ENCODE measurements at places on chromosomes 5 and 9.

DNA sequence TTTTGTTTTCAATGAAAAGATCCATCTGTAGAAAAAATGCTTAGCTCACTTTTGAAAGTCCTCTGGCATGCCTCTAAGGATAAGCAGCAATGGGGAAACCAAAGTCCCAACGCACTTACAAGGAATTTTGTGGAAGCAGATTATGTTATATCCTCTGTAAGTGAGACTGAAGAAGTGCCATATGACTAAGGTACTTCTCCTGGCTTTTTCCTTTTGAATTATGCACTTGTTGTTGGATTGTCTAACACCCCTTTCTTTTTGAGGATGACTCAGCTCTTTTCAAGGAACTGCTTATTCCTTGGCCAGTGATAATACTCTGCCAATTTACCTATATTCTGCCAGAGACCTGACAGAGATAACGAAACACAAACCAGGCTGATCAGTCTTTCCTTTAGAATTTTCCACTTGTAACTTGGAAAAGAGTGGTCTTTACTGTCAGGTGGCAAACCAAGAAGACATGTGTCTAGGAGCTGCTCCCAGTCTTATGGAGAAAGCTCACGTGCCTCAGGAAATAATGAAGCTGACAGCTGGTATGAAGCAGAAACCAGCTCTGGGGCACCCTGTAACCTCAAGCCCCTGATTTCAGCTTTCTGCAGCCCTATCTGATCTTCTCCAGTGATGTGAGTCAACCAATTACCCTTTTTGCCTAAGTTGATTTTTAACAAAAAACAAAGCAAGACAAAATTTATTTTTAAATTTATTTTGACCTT lies 290.8 kb upstream of the FBXL7 start:
- DNase-seq = no peak

DNA sequence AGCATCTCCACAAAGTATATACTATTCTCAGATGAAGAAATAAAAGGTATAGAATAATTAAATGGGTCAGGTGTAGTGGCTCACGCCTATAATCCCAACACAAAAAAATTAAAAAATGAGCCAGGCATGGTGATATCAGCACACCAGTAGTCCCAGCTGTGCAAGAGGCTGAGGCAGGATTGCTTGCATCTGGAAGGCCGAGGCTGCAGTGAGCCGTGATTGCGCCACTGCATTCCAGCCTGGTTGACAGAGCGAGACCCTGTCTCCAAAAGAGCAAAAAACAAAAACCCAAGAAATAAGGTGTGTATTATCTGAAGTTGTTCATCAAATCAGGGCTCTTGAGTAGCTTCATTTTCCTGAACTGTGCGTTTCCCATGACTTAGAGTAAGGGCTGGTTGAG lies 83.2 kb upstream of the MYO10 start:
- DNase-seq = no peak

DNA sequence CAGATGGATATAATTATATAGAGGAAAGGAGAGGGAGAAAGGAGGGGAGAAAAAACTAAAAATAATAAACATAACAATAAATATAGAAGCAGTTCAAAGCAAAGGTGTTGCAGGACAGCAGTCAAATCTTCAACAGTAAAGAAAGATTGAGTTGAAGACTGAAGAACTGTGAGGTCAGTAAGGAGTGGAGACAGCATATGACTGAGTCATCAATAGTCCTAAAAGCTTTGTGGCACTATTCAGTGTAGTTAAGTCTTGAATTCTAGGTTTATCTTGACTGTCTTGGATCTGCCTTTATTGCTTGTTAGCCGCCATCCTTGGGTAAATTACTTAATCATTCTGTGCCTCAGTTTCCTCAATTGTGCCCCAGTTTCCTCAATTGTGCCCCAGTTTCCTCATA lies 137.0 kb downstream of the MRPS30 start:
- no peak for DNase-seq

GRCh38 chr9:116933251-116933650 lies 246.1 kb downstream of the TRIM32 start:
- DNase-seq = no peak

DNA sequence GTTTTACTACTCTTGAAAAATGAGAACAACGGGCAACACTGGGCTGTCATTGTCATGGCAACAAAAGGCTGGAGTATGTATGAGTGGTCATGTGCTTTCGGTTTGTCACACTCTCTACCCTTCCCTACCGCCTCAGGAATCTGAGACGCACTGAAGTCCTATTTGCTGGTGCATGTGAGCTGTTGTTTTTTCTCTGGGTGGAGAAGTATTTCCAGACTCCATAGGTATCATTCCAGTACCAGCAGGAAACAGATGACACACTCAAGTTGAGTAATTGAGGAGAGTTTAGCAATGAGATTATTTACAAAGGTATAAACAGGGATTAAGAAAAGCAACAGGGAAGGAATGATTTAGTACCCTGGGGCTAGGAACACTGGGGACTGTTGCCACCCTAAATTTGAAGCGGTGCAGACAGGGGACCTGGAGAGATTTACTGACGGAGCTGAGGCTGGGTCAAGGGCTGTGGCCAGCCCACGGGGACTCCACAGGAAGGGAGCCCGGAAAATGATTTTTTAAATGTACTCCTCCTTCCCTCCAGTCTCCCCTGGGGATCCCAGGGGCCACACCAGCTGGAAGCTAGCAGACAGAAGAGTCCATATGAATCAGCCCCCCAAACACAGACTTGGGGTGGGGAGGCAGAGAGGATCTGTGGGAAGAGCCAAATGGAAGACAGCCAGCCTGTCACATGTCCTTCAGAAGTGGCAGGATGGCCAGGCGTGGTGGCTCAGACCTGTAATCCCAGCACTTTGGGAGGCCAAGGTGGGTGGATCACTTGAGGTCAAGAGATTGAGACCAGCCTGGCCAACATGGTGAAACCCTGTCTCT lies 13.2 kb upstream of the ZBTB43 start:
- DNase-seq = no peak

DNA sequence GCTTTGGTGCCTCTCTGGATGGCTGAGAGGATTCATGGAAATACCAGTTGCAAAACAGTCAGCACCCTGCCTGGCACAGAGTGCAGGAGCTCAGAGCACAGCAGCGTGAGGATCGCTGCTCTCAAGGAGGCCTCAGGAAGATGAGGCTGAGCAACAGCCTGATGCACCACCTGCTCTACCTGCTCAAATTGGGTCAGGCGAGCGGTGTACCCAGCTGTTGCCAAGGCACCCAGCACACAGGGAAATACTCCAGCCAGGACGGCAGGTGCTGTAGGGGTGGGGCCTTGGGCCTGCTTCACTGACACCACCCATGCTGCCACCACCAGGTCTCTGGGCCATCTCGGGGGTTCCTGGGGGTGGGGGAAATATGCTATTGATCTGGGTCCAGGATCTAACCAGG lies 4.3 kb downstream of the EEIG1 start:
- no peak for DNase-seq

DNA sequence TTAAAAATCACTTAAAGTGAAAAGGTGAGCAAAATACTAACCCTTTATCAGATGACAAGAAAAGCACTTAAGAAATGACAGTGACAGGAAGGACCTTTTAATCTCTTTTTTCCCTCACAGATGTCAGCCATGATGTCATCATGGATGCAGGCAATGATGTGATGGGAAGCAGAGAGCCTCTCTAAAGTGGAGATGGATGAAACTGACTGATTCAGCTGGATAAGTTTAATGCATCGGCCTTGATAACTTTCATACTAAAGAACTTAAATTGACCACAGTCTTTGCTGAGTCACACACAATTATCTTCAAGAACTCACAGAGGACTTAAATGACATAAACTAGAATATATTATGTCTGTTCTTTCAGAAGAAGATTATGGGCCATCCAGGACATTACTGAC lies 153.2 kb upstream of the FGF10 start:
- DNase-seq = no peak

DNA sequence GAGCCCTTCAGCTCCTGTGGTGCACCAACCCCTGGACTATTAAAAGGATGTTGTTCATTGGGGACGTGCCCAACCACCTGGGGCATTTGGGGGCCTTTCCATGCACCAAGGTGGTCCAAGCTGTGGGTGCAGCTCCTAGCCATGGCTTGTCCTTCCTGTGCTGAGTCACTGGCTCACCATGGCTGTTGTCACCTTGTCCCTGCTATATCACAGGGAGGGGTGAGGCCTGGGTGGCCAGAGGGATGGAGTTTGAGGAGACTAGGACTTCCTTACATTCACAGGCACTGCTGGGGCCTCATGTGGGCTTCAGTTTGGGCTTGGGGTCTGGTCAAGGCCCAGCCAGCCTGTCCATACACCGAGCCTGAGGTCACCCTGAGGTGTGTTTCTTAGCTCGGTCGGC lies 45.5 kb downstream of the PHF2 start:
- DNase-seq = no peak

GRCh38 chr5:67672636-67673035 lies 476.0 kb upstream of the CD180 start:
- no peak for DNase-seq

GRCh38 chr5:172123269-172123692 lies 64.7 kb downstream of the STK10 start:
- no peak for DNase-seq

GRCh38 chr9:108815156-108815555 lies 40.6 kb downstream of the ACTL7B start:
- DNase-seq = no peak

- no peak for DNase-seq
Observed at GRCh38 chr9:72772661-72773060, 180.2 kb downstream of the ALDH1A1 start.

GRCh38 chr5:94744906-94745305 lies 126.4 kb downstream of the SLF1 start:
- DNase-seq = no peak

- DNase-seq = no peak
Observed at GRCh38 chr5:74816875-74817274, 49.3 kb downstream of the FAM169A start.

GRCh38 chr5:139667001-139667729 lies 19.0 kb downstream of the CXXC5 start:
- DNase-seq = no peak

DNA sequence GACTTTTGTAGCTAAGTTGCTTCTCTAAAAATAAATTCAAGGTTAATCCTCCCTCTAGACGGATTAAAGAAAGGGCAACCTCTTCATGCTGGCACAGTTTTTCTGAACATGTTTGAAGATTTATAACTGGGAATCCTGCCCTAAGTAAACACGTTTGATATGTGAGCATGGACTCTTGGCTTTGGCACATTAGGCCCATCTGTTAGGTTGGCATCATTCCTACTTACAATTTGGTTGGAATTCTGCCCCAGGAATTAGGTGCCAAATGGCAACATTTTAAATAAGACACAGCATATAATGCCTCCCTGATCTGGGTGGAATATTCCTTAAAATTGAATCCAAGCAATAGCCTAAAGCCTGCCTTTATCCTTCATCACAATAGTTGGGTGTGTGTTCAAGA lies 372.3 kb upstream of the CDH18 start:
- DNase-seq = no peak

- peak; percentile 34 for DNase-seq
Observed at GRCh38 chr9:129068990-129069861, 11.7 kb upstream of the DOLPP1 start.

- DNase-seq = no peak
Observed at GRCh38 chr9:125146247-125146646, 2.9 kb upstream of the SCAI start.

DNA sequence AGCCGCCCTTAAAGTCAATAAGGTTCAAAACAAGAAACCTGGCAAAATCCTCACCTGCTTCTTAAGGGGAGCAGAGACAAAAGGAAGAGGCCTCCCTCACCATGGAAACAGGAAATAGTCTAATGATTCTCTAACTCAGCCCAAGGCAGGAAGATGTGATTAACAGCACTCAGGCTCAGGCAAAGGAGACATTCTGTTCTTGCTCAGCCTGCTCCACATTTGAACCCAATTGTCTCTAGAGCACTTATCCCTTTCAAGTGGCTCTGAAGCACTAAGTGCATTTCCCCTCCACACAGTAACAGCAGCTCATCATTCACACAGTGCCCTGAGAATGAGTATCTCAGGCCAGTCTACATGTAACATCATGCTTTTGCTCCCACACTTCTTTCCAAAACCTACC lies 72.3 kb downstream of the NIPSNAP3B start:
- DNase-seq = no peak

- DNase-seq = no peak
Observed at GRCh38 chr5:64973215-64973614, 204.5 kb downstream of the CWC27 start.

DNA sequence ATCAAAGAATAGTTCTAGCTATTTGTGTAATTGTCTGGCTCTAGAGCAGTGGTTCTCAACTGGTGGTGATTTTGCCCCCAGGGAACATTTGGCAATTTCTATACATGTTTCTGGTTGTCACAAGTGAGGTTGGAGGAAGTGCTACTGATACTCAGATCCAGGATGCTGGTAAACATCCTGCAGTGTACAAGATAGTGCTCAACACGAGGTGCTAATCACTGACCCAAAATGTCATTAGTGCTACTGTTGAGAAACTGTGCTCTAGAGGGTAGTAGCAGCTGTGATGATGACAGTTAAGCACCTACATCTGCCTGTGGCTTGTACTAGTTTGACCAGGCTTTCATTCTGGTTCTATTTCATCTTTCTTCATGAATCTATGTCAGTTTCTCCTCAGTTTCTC lies 22.1 kb downstream of the LRRC19 start:
- no peak for DNase-seq

- no peak for DNase-seq
Observed at GRCh38 chr5:33793836-33794549, 97.8 kb downstream of the ADAMTS12 start.
